Tongue (tissue), 3 donors: ENCODE measurements at places on chromosomes 5 and 9. TPM values are rescaled to one million over a fixed set of nuclear protein-coding genes. Genes with fewer than 3 reads are reported as not detected.

The TLR4 gene
- total RNA-seq = 8.8 TPM

The LCN1 gene
- total RNA-seq = 373 TPM

The MEIKIN gene
- total RNA-seq = 3.9 TPM

The KIF4B gene
- 0.10 TPM for total RNA-seq

The CARTPT gene
- total RNA-seq = not detected

The GADD45G gene
- total RNA-seq = 22.2 TPM

The PFN3 gene
- total RNA-seq = not detected

The LCN9 gene
- not detected for total RNA-seq

The IL31RA gene
- total RNA-seq = 4.1 TPM

The CHSY3 gene
- total RNA-seq = 7.6 TPM

The GMCL2 gene
- not detected for total RNA-seq

The CSF1R gene
- 21.6 TPM for total RNA-seq
